Amniotic stem cell (primary cell): ENCODE measurements at places on chromosomes 1 and 21.

- peak; percentile 74 for DNase-seq
Measured at GRCh38 chr1:205354259-205355074, 2.3 kb downstream of the KLHDC8A start.

- DNase-seq: no peak
Measured at GRCh38 chr1:60425528-60425927, 352.0 kb upstream of the C1orf87 start.

- no peak for DNase-seq
Measured at GRCh38 chr1:101250222-101250621, 13.4 kb downstream of the S1PR1 start.

- DNase-seq: no peak
Measured at GRCh38 chr1:43312212-43312623, 11.4 kb downstream of the TIE1 start.

GRCh38 chr1:219075121-219075879, 98.4 kb upstream of the LYPLAL1 start:
- DNase-seq: no peak

DNA sequence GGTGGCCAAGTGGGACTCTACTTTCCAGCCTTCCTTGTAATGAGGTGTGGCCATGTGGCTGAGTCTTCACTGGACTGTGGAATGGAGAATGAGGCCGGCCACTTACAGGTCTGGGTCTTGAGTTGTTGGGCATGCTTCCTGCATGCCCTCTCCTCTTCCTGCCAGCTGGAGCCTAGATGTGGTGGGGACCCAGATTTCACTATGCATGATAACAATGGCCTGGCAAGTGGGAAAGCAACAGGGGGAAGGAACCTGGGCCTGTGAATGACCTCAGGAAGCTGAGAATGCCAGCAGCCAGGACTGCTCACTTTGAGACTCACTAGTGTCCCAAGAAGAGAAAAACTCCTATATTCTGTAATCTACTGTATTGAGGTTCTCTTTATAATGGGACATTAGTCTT, 8.5 kb upstream of the SLC26A9 start:
- DNase-seq: no peak

- peak; percentile 76 for DNase-seq
Measured at GRCh38 chr21:38985568-38986378, 180.0 kb downstream of the ETS2 start.

- DNase-seq: no peak
Measured at GRCh38 chr1:234543442-234544086, 64.6 kb upstream of the TARBP1 start.

- no peak for DNase-seq
Measured at GRCh38 chr1:244311784-244312532, 139.8 kb downstream of the ADSS2 start.

DNA sequence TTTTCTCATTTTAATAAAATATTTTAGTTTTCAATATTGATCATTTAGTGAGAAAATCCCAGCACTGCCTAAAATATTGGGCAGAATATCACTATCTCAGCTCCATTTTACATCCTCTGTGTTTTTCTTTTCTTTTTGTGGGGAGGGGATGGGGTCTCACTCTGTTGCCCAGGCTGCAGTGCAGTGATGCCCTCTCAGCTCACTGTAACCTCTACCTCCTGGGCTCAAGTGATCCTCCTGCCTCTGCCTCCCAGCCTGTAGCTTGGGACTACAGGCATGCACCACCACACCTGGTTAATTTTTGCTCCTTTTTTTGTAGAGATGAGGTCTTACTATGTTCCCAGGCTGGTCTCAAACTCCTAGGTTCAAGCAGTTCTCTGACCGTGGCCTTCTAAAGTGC, 76.1 kb downstream of the SLC25A24 start:
- no peak for DNase-seq
